ENCODE measurements at places on chromosomes 13 and 19.

DNA sequence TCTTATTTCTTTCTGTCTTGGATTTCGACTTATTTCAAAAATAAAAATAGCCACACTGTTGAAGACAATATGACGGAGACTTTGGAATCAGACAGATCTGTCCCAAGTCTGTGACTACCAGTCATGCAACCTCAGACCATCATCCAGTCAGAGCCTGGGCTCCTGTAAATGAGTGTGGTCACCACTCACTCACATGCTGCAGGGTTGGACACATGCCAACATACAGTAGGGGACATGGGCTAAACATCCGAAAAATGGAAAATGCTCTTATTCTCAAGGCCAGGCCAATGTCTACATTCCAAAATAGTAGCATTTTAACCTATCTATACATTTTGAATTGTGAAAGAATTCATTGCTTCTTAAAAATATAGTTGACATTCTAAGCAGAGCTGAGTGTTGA, 75.5 kb upstream of the EDNRB start:
- no peak for DNase-seq

- DNase-seq = peak; percentile 43
These were observed 17.1 kb upstream of the GPC5 start for GRCh38 chr13:91381371-91381770.

GRCh38 chr19:2604747-2605329, 97.7 kb downstream of the GNG7 start:
- DNase-seq = no peak

GRCh38 chr13:41942462-41943094, 18.3 kb downstream of the VWA8 start:
- peak; percentile 59 for DNase-seq

DNA sequence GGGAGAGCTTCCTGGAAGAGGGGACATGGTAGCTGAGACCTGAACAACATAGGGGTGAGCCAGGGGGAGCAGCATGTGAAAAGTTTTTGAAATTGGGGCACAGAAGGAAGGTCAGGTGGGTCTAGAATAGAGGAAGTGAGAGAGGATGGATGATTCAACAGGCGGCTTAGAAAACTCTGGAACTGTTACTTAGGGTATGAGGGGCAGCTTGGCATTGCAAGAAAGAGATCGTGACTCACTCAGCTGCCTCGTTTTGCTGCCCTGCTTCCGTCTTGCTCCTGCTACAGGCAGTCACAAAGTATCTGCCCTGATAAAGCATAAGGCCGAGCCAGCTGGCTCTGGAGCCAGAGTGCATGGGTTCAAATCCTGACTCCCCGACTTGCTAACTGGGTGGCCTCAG, 1.3 kb upstream of the CEACAM20 start:
- DNase-seq = no peak

GRCh38 chr13:52980695-52981094, 47.9 kb upstream of the OLFM4 start:
- no peak for DNase-seq

- DNase-seq = no peak
These were observed 9.2 kb downstream of the RANBP3 start for GRCh38 chr19:5968431-5969373.
